ENCODE measurements at places on chromosomes 12 and 14.

GRCh38 chr12:54932691-54933090 lies 51.9 kb downstream of the TESPA1 start:
- no peak for DNase-seq

DNA sequence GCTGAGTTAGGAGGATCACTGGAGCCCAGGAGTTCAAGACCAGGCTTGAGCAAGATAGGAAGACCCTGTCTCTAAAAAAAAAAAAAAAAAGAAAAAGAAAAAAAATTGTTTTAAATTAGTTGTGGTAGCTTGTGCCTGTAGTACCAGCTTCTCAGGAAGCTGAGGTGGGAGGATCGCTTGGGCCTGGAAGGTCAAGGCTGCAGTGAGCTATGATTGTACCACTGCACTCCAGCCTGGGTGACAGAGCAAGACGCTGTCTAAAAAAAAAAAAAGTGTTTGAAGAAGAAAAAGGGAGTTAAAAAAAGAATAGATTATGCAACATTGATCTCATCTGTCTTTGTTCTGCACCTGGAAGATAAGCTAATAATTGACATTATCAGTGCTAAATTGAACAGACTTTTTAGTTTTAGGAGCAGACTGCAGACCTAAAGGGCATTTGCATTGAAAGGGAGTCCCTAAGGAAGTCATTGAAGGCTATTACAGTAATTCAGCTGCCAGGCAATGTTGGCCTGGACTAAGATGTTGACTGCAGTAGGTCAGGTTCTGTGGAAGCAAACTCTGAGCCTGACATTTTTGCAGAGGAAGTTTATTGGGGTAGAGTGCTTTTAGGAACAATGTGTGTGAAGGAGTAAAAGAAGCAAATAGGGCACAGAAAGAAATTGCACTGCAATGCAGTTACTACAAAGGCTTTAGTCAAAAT lies 215.8 kb downstream of the PCNX1 start:
- no peak for DNase-seq

DNA sequence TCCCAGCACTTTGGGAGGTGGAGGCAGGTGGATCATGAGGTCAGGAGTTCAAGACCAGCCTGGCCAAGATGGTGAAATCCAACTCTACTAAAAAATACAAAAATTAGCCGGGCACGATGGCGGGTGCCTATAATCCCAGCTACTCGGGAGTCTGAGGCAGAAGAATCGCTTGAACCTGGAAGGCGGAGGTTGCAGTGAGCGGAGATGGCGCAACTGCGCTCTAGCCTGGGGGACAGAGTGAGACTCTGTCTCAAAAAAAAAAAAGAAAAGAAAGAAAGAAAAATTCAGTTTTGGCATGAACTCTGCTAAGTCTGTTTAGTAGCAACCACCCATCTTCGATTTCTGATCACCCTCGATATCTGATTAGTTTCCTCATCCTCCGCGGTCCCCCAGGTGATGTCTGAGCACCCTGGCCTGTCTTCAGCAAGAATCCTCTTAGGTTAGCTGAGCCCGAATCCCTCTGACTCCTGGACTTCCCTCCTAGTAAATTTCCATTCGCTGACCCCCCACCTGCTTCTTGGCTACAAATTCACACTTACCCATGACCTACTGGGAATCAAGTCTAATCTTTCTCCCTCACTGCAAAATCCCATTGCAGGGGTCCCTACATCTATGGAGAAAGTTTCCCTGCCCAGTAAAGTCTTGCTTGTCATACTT lies 879 bp upstream of the HSPB8 start:
- no peak for DNase-seq

GRCh38 chr14:77238356-77238755 lies 32.6 kb downstream of the NGB start:
- DNase-seq = no peak

- peak; percentile 99 for DNase-seq
Observed at GRCh38 chr14:104795781-104796686, 486 bp upstream of the AKT1 start.

DNA sequence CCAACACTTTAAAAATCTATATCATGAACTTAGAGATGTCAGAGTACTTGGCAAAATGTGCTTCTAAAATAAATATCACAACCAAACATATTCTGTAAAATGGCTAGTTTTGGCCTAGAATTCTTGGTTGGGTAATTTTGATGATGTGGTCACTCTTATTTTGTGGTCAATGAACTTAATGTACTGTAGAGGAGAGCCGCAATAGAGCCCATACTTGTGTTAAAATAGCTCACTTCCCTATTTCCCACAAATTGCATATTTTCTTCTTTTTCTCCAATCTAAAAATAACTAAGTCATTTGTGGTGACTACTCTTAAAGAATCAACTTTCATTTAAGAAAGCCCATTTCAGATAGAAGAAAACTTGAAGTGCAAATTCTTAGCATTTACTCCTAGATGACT lies 619.4 kb downstream of the CCER1 start:
- DNase-seq = no peak

DNA sequence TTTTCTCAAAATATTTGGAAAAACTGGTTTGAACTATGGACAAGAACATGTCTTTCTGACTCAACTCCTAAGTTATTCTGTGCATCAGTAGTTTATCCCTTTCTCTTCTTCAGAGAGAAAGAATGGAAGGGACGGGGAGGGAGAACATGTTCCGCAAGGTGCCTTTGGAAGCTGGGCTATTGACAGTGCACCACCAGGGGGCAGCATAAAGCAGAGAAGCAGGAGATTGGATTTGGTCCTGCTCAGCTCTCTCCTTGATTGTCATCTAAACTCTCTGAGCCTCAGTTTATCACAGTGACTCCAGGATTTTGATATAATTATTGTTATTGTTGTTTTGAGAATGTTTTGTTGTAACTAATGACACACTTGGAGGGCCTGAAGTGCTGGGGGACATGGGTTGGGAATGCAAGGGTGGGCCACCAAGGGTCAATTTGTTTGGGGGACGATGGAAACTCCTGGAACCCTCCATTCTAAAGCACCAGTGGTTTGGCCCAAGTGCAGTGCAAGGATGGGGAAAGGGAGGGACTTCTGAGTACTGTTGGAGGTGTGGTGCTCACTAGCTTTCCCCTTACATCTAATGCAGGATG lies 45.3 kb upstream of the ANO6 start:
- peak; percentile 45 for DNase-seq

- DNase-seq = no peak
Observed at GRCh38 chr12:44667461-44667860, 208.7 kb downstream of the NELL2 start.

GRCh38 chr14:100193417-100194357 lies 34.2 kb upstream of the DEGS2 start:
- DNase-seq = no peak

DNA sequence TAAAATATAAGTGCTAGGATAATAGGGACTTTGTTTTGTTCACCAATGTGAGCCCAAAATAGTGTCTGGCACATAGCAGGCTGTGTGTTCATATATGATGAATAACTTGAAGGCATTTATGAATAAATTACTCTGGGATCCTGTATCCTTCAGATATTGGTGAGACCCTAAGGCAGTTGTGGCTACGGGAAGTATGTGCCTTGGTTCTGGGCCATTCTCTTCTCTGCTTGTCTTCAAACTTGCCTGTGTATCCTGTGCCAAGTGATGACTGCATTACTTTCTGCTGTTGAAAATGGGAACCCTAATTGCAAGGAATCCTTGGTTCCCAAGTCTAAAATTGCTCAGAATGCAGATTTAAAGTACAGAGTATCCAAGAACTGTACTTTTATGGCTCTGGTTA lies 67.6 kb upstream of the KTN1 start:
- DNase-seq = no peak

- DNase-seq = peak; percentile 20
Observed at GRCh38 chr12:57623811-57624390, 9.1 kb downstream of the B4GALNT1 start.
